ENCODE measurements at places on chromosomes 11 and 22.

DNA sequence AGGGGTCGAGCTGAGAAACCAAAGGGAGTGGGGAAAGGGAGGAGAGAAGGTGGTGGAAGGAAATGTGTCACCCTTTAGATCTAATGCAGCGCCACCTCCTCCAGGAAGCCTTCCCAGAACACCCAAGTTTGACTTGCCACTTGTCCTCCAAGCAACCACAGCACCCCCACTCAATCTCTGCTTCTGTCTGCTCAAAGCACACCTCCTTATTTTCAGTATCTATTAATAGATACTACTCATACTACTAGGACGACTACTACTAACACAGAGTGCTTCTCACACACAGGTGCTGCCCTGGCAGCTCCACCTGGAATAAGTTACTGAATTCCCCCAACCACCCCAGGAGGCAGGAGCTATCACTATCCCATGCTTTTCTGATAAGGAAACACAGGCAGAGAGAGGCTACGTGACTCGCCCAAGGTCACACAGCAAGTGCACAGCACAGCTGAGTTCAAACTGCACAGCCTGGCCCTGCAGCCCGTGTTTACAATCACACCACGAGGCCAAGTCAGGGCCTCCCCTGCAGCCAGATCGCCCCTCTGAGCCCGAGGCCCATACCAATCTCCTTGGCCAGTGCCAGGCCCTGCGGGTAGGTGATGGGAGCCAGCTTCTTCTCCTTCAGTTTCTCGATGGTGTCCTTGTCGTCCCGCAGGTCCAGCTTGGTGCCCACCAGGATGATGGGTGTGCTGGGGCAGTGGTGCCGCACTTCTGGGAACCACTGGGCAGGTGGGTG is 13.2 kb downstream of the RAC2 start:
- no peak for DNase-seq

- no peak for DNase-seq
Observed at GRCh38 chr11:57248780-57249383, 11.8 kb upstream of the APLNR start.

GRCh38 chr22:31615491-31615860 is 46.5 kb downstream of the PISD start:
- no peak for DNase-seq

- DNase-seq, result no peak
Observed at GRCh38 chr11:83819931-83820549, 533.9 kb upstream of the CCDC90B start.

- no peak for DNase-seq
Observed at GRCh38 chr22:44001521-44001920, 22.6 kb upstream of the PARVB start.

- DNase-seq, result no peak
Observed at GRCh38 chr11:29051935-29052334, 943.7 kb downstream of the METTL15 start.

DNA sequence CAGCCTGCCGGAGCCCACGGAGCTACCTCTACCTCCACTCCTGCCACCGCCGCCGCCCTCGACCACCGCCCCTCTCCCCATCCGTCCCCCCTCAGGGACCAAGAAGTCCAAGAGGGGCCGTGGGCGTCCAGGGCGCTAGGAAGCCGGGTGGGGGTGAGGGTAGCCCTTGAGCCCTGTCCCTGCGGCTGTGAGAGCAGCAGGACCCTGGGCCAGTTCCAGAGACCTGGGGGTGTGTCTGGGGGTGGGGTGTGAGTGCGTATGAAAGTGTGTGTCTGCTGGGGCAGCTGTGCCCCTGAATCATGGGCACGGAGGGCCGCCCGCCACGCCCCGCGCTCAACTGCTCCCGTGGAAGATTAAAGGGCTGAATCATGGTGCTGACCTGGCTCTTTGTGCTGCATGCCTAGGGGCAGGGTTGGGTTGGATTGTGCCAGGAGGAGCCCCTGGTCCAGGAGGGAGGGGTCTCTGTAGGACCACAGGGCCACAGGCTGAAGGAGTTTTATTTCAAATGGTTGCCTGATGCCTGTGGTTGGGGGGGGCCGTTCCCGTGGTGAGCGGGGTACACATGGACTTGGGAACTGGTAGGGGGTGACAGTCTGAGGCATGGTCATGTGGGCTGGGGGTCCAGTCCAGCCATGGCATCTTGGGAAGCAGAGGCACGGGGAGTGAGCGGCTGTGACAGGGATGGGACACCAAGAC is 2.3 kb downstream of the PTPRCAP start:
- DNase-seq, result no peak

DNA sequence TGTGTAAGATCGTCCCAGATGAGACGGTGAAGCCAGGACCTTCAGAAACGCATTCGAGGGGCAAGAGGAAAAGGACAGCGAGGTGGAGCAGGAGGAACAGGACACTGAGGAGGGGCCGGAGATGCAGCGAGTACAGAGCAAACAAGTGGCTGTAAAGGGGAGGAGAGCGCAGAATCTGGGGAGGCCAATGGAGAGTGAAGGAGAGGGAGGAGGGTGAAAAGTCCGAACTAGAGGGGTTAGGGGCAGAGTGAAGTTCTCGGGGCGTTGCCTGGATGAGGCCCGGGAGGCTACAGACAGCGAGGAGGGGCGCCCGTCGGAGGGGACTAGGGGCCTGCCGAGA is 8.8 kb upstream of the PPIL2 start:
- no peak for DNase-seq

GRCh38 chr11:17703951-17704350 is 15.4 kb upstream of the MYOD1 start:
- no peak for DNase-seq

GRCh38 chr11:101180481-101180880 is 50.9 kb upstream of the PGR start:
- no peak for DNase-seq

GRCh38 chr11:44868455-44869421 is 81.9 kb downstream of the TP53I11 start:
- no peak for DNase-seq

- no peak for DNase-seq
Observed at GRCh38 chr22:46054091-46055073, 77.4 kb upstream of the WNT7B start.

GRCh38 chr22:46931881-46932280 is 169.4 kb downstream of the TBC1D22A start:
- no peak for DNase-seq

DNA sequence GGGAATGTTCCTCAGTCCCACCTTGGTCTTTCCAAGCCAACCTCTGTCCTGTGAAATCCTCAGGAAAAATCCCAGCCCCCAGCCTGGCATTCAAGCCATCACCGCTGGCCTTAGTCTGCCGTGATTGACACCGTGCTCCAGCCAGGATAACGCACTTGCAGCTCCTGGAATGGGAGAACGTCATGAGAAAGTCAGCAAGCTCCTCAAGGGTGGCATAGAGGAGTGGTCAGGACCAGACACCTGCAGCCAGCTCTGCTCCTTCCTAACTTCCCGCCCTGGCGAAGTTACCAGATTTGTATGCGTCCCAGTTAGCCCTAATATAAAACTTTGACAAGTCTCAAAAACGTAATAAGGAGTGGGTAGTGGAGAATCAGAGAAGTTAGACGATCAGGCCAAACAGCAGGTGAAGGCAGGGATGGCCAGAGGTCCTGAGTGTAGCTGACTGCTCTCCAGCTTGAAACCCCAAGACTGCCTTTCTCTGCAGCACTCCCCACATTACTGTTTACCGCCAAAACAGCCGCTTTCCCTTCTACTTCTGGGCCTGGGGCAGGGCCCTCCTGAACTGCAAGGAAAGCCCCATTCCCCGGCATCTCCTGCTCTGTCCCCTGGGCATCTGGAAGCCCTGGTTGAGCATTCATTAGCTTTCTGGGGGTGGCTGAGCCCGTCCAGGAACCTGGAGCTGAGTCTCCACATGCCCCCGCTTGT is 1.3 kb upstream of the DKK3 start:
- DNase-seq, result no peak

- no peak for DNase-seq
Observed at GRCh38 chr11:45809456-45810395, 4.8 kb downstream of the SLC35C1 start.

DNA sequence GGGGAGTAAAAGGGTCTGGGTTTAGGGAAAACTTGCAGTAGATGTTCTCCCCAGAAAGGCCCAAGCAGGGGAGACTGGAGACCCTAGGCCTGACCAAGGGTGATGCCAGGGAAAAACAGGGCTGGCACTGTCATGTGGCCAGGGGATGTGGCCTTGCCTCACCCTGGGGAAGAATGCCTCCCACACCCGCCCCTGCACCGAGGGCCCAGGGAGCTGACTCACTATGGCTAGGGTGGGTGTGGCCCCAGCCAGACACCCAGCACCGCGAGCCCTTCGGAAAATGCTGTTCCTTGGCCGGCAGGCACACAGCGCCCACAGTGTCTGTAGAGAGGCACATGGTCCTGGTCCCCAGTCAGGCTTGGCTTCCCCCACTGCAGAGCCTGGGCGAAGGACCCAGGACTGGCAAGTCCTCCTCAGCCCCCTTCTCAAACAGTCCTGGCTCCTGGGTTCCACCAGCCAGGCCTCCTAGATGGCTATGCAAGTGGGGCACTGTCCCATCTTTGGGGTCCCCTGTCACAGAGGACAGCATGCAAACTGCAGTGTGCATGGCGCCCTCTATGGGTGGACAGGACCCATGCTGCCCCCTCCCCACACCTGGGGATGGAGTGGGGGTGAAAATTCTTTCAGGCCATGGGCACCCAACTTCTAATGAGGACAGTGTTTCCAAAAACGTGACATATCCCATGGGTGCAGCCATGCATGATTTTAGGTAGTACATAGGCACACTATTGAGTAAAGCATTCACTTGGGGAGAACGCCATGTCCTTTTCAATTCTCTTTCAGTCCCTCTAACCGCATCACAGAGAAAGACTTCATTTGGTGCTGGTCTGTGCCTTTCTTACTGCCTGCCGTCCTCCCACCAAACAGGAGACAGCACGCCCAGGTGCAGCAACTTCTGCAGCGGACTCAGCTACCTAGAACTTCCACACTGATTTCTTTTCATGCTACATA is 15.2 kb downstream of the TMPRSS5 start:
- DNase-seq, result no peak

DNA sequence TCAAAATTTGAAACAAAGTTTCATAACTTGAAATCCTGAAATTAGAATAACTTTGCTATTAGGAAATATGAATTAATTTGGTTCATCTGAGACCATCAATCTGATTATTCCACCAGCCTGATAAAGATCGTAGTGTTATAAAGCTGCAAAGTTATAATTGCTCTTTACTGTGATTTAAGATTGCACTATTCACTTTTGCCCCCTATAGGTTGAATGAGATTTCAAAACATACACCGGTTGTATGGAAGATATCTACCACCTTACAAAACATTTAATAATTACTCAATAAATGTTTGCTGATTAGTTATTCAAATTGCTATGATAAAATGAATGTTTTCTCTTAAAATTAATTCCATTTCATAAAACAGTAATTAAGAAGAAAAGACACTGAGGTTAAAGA is 26.1 kb downstream of the APIP start:
- DNase-seq, result no peak

GRCh38 chr11:995752-996420 is 40.6 kb downstream of the MUC6 start:
- peak; percentile 73 for DNase-seq

- no peak for DNase-seq
Observed at GRCh38 chr11:126485021-126485792, 129.7 kb downstream of the ST3GAL4 start.

DNA sequence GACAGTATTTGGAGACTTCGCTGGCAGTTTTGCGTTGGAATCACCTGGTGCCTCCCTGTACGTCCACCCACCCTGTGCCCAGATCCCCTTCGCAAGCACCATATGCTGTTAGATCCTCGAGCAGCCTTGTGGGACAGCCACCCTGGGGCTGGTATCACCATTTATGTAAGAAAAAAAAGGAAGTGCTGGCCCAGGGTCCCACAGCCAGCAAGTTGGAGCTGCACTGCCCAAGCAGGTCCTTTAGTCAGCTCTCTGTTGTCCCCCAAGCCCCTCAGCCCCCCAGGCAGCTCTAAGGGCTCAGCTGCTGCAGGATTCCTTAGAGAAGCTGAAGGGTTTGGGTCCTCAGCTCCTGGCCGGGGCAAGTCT is 80.3 kb downstream of the FBLN1 start:
- DNase-seq, result no peak

- no peak for DNase-seq
Observed at GRCh38 chr11:93579187-93579751, 36.1 kb upstream of the SMCO4 start.

Measured in GM18507 (cell line).